Cortex of kidney (tissue), 1 donor: ENCODE measurements at places on chromosomes 5 and 9.

- DNase-seq, result no peak
Observed at GRCh38 chr5:15267966-15268365, 232.0 kb upstream of the FBXL7 start.

DNA sequence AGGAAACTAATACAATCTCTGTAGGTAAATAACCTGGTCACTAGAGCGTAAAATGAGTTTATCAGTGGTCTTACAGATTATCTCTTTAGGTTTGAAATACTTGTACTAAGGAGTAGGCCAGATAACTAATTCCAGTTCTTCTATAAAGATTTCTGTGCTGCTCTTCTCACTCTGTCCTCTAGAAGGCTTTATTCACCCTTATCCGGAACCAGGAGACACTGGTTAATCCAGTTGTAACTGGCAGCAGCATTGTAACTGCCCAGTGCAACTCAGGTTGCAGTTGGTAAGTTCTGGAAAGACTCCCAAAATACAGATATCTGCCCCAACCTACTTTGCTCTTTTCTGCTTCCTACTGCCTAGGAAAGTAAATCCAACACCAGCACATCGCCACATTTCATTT is 19.8 kb downstream of the C5orf22 start:
- DNase-seq, result no peak

DNA sequence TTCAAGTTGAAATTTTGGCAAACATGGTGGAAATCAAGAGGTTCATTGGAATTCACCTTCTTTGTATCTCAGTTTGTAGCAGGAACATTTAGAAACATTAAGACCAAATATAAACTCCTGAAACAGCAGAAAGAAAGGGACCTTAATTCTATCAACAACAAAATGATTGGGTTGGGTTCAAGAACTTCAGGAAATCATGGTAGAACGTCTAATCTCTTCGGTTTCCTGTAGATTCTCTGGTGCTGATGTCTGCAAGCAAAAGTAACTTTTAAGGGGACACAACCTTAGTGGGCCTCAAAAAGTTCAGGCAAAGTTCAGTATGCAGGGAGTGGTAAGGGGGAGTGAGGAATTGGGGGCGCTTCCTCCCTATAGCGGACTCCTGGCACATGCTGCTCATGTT is 3.4 kb downstream of the IL33 start:
- DNase-seq, result no peak

DNA sequence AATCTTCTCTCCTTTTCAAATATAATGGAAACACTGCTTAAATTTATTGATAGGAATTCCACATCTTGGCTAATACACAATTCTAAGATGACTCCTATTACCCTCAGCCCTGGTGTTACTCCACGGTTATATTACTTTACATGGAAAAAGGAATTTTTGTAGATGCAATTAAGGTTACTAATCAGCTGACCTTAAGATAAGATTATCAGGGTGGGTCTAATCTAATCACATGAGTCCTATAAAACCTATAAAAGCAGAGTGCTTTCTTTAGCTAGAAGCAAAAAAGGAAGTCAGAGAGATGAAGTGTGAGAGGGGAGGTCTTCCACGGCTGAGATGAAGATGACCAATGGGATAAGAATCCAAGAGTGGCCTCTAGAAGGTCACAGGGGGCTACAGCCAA is 268.6 kb downstream of the PDE4D start:
- no peak for DNase-seq

DNA sequence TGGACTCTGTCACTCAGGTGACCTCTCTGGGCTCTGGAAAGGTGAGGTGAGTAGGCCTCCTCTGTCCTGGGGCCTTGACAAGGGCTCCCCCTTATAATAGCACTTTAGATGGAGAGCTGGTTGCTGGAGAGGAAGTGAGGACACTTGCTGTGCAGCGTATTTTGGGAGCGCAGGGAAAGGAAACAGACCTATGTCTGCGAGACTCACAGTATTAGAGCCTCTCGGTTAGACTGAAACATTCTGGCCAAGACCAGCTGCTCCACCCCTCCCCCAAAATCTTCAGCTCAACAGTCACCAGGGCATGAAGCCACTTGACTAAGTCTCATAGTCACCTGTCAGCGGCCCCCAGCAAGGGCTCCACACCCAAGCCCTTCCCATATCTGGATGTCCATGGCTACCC is 213.6 kb downstream of the AGTPBP1 start:
- no peak for DNase-seq

GRCh38 chr9:114075602-114076001 is 2.5 kb downstream of the AMBP start:
- no peak for DNase-seq

DNA sequence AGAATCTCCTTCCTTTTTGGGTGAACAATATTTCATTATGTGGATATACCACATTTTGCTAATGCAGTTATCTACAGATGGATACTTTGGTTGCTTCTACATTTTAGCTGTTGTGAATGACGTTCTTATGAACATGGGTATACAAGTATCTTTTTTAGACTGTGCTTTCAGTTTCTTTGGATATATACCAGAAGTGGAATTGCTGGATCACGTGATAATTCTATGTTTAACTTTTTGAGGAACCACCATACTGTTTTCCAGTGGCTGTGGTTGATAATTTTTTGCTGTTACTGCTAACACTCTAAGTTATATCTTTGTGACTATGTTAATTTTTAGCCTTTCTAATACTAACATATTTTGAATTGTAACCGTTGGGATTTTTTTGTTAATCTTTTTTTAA is 12.5 kb downstream of the WDR70 start:
- DNase-seq, result no peak

GRCh38 chr9:110255034-110255462 is 1.3 kb downstream of the TXN start:
- DNase-seq, result no peak

DNA sequence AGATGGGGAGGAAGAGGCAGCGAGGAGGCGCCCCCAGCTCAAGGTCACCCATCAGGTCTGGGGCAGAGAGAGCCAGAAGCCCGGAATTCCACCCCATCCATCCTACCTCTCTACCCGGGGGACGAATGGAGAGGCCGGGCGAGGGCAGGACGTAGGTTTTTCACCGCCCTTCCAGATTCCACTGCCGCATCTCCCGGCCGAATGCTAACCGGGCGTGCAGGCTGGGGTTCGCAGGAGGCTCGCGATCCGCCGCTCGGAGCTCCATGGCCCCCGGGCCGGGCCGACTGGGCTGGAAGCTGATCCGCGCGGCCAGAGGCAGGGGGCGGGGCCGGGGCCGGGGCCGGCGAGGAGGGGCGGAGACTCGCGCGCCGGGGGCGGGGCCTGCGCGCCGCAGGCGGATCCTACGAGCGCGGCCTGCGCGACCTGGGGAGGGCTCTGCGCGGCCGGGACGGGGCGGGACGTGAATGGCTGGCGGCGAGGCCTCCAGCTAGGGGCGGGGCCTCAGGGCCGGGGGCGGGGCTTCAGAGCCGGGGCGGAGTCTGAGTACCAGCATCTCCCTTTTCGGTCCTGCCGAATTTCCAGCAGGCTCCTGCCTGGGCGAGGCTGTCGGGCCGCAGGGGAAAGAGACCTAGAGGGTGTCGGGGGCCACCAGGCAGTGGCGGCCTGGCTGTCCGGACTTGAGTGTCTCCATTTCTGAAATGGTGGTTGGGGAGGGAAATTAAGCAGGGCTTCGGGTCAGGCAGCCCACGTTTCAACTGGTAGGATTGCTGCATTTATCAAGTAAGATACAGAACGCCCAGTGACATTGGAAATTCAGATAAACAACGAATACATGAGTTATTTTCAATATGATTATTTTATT is at the start of gene ST6GALNAC4:
Gene ST6GALNAC4, minus strand, starts transcription at position 322 of the 862 bp plus-strand sequence. CDS start 622 bp downstream, outside the sequence.
- peak; percentile 42 for DNase-seq

DNA sequence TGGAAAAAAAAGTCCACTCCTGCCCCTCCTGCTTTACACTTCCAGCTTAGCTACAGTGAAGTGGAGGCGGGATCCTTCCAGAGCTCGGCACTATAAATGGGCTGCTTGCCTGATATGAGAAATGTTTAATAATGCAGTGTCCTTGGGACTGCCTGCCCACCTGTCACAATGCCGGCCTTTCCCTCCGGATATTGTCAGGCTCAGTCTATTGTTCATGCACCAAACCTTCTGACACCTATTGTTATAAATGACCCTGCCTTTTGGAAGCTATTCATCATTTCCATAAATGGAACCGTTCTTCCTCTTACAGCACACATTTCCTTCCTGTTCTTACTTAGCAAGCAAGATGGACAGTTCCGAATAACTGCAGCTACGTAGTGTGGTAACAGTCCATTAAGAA is 146.3 kb downstream of the DMAC1 start:
- no peak for DNase-seq

DNA sequence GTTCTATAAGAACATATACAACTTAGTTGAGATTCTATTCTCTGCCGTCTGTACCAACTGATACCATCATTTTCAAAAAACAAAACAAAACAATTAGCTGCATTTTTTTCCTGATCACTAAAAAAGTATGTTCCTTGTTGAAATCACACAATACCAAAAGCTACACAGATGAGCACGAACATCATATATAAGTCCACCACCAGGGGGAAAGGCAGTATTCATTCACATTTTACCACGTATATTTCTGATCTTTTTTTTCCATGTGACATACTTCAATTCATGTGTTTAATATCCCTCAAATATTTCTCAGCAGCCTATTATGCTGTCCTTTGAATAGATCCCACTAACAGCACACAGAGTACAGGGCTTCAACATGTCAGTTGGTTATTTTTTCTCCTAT is 40.6 kb downstream of the IRX2 start:
- no peak for DNase-seq

DNA sequence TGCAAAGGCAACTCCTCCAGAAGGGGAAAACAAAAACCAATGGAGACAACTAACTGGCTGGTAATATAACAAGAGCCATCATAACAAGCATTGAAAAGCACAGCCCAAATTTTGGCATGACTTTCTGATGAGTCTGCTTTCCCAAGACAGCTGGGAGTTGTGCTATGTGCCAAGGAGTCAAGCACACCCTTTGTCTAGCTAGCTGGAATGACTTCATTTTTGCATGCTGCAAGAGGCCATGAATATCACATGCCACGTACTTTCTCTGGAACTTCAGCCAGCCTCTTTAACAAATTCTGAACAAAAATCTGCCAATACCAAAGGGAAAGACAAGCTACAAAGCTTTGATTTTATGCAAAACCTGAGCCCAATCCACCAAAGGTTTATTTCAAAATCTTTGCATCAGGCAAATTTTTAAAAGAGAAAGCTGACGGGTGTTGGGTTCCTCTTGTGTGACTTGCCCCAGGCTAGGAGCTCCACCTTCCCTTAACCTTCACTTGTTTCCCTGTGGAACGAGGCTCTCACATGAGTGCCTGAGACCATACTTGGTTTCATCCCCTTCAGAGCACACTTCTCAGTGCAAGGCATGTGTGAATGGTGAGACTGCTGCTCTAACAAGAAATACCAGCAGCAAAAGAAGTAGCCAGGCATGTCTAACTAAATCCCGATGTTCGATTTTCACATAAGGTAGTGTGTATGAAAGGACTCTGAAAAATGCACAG is 47.3 kb downstream of the S1PR3 start:
- no peak for DNase-seq

DNA sequence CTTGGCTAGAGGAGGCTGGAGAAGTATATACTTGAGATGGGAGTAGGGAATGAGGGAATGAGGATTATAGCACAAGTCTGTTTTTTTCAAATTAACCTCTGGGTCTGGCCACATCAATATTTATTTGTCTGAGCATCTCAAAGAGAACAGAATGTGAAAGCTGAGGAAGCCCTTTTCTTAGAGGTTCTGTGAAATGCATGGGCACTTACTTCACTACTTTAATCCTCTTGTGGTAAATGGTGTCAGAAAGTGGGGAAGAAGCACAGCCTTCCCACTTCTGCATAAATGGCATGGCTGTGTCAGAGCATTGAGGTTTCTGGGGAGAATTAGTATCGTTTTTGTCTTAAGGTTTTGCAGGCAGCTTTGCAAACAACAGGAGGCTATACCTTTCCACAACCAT is 48.6 kb downstream of the SPATA31D1 start:
- DNase-seq, result no peak

DNA sequence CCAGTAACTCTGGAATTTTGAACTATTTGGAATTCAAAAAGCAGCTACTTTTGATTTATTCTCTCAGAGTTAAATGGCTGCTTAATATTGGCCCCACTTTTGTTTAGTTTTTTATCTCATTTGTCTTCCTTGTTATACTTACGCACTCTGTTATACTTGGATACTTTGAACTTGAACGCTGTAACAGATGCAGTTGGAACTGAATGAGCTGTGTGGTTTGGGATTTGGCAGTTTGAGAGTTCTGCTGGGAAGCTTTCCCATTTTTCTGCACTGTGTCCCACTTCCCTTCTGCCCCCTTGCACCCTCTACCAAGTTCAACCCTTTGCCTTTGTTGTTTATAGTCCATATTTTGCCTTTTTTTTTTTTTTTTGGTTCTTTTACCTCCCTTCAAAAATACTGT is 3.8 kb downstream of the RHOBTB3 start:
- no peak for DNase-seq

DNA sequence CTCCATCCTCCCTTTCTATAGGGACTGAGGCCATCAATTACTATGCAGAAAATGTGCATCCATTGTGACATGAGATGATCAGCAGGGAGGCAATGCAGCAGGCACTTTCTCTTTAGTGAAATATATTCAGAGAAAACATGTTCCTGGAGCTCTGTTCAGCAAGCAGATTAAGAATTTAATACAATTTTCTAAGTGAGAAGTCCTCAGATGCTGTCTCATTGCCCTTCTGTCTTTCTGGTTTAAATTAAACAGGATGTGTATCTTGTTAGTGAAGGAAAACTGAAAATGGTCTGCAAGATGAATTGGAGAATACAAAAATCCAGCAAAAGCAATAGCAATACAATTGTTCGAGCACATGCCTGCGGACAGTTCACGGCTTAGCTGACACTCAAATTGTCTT is 445.8 kb upstream of the RIOK2 start:
- DNase-seq, result no peak

- DNase-seq, result no peak
Observed at GRCh38 chr5:181052672-181053487, 12.8 kb downstream of the BTNL9 start.

- DNase-seq, result no peak
Observed at GRCh38 chr5:124059200-124059599, 547.2 kb downstream of the CSNK1G3 start.

- no peak for DNase-seq
Observed at GRCh38 chr5:153860195-153860886, 178.4 kb downstream of the FAM114A2 start.

- no peak for DNase-seq
Observed at GRCh38 chr5:170100066-170100943, 5.4 kb upstream of the FOXI1 start.

- no peak for DNase-seq
Observed at GRCh38 chr9:22722492-22722891, 275.9 kb downstream of the DMRTA1 start.

GRCh38 chr9:123368536-123369153 is 12.6 kb downstream of the CRB2 start:
- DNase-seq, result no peak

GRCh38 chr5:141431286-141431685 is 979 bp downstream of the PCDHGA12 start:
- no peak for DNase-seq

GRCh38 chr5:24208686-24209106 is 436.1 kb downstream of the CDH10 start:
- DNase-seq, result no peak

- no peak for DNase-seq
Observed at GRCh38 chr5:132761321-132762240, 14.4 kb downstream of the CCNI2 start.
